ENCODE measurements at places on chromosomes 11 and 22.

DNA sequence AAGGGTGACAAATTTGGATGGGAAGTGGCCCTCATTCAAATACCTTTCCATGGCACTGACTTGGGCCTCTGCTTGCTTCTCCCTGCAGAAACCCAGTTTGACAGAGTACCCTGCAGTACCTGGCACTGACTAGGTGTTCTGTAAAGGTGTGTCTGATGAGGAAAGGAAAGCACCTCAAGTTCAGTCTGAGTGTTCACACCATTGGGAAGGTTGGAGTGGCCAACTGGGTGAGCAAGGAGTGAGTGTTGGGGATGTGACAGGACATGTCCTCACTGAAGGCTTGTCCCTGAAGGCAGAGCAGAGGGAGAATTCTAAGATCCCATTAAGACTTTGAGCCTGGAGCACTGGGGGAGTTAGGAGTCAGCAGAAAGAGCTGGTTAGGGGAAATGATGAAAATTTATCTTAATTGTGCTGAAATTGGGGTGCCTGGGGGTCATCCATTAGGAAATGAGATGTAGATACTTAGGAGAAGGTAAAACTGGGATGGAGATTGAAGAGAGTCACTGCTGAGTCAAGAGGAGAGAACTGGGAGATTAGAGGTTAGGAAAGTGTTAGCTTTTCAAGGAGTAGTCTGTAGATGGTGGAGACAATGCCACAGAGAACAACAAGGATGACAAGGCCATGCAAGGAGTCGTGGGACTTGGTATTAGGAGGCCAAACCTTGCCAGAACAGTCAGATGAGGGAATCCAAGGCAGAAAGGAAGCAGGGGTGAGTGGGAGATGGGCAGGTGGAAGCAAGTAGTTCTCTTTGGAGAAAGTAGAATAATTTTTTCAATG, 6.1 kb downstream of the SREBF2 start:
- DNase-seq, result no peak

GRCh38 chr11:129864811-129865210, 30.6 kb downstream of the NFRKB start:
- DNase-seq, result no peak

DNA sequence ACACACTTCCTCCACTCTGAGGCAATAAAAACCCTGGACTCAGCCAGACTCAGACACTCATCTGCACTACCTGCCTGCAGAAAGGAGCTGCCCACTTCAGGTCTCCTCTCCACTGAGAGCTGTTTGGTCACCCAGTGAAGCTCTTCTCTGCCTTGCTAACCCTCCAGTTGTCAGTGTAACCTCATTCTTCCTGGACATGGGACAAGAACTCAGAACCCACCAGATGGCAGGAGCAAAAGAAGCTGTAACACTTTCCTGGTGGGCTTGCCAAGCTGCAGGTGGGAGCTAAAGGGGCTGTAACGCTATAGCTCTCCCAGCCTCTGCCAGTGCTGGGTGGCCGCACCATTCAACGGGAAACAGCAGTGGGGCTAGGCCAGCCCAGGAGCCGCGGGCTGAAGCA, 89.7 kb downstream of the CCDC73 start:
- DNase-seq, result no peak

GRCh38 chr11:46560300-46560991, 33.4 kb downstream of the AMBRA1 start:
- DNase-seq, result no peak

DNA sequence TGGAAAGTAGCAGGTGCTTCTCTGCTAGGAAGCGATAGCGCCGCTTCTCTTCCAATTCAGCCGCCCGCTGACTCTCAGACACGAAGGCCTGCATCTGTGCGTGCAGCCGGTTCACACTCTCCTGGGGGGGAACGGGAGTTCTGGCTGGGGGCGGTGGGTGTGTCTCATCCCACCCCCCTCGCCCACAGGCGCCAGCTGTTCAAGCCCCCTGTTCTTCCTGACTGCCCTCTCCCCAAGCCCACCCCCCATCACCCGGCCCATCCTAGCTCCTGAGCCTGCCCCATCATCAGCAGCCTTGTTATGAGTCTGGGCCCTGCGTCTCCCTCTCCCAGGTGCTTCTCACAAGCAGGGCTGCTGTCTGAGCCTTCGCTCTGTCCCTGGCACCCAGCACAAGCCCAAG, 13.1 kb upstream of the SLC16A8 start:
- no peak for DNase-seq

- DNase-seq, result no peak
Observed at GRCh38 chr11:9091044-9091922, at the start of gene SCUBE2. Gene SCUBE2 (minus strand): TSS chr11:9091599. CDS start chr11:9091528, 71 bp downstream.

DNA sequence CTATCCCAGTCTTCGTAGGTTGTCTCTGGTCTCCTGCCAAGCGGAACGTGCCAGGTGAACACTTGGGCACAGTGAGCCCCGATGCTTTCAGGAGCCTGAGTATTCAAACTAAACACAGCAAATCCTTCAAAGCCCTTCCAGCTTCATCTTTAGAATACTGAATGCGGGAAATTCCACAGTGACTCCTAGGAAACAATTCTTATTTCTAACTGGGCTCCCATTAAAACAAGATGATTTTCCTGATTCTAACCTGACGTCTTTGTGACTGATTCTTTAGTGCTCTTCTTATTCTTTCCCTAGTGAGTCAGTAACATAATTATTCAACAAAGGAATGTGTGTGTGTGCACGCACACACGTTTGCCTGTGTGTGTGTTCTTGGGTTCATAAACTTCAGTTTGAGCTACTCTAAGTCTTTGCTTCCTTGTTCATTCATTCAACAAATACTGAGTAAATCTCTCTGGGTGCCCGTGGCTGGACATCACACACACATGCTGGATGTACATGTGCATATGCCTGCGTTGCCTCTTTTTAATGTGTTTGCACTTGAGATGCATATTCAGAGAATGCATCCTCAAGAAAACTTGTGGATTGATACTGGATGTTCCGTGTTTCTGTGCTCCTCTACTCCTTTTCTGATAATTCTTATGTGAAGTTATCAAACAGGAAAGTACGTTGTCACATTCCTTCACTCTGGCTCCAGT, 134.5 kb downstream of the WNT7B start:
- DNase-seq, result no peak

GRCh38 chr22:20968281-20968977, 1.4 kb downstream of the AIFM3 start:
- DNase-seq, result no peak

- DNase-seq, result no peak
Observed at GRCh38 chr22:44578110-44578457, 80.1 kb upstream of the RTL6 start.

- DNase-seq, result no peak
Observed at GRCh38 chr11:134038897-134039470, 29.9 kb upstream of the JAM3 start.

GRCh38 chr22:32618441-32619140, 144.0 kb downstream of the FBXO7 start:
- no peak for DNase-seq

DNA sequence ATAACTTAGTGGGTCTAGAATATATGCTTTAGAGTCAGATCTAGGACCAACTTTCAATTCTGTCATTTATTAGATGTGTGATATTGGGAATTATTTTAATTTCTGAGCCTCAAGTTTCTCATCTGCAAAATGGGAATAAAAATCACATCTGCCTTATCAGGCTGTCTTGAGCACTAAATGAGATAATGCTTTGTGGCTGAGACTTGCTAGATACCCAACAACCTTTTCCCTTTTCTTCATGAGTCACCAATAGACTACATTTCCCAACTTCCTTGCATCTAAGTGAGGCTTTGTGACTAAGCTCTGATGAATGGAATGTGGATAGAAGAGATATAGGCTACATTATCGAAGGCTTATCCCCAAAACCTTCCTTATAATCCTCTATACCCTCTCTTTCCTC, 220.7 kb upstream of the SESN3 start:
- no peak for DNase-seq

DNA sequence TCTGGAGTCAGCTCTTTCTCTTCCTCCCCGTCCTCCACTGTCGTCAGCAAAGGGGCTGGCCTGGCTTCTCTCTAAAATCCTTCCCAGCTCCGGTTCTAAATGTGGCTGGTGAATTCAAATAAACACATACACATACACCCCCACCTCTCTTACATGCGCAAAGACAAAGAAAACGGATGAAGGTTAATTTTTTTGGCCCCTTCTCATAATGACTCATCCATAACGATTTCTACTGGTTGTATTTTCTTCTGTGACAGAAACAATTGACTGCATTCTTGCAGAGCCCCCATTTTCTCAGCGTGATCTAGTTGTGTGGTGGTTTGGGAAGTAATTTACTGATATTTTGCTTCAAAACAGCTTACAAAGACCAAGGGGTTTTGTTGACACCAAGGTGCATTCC, 130.0 kb upstream of the NTM start:
- DNase-seq, result no peak

DNA sequence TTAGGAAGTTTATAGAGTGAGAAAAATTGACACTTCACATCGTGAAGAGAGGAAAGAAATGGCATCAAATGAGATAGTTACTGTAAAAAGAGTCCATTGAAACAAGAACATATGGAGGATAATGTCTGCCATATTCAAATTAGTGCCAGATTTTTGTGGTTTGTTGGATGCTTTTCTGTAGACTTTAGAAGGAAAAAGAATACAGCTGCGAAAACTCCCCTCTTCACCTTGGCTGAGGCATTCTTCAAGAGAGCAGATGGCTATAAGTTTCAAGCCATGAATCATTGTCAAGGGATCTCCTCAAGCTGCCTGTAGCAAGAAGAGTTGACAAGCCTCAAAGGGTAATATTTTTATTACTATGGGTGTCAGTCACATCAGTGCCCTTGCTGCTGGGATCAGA, 507.4 kb upstream of the RAG2 start:
- no peak for DNase-seq

DNA sequence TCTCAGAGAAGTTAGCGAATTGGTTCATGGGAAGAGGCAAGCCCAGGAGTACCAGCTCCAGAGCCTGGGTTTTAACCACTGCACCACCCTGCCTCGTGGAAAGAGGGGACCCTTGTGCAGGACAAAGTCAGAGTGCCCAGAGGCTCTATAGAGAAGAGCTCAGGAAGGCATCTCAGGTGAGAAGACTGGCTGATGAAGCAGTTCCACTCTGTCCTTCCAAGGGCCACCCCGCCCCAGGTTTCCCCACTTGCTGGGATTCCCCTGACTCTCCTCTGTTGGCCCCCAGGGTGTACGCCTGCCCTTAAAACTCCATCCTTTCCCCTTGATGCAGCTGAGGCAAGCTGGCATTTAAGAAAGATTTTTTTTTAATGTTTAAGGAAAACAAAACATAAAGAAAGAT, 265.8 kb downstream of the BUD13 start:
- no peak for DNase-seq

DNA sequence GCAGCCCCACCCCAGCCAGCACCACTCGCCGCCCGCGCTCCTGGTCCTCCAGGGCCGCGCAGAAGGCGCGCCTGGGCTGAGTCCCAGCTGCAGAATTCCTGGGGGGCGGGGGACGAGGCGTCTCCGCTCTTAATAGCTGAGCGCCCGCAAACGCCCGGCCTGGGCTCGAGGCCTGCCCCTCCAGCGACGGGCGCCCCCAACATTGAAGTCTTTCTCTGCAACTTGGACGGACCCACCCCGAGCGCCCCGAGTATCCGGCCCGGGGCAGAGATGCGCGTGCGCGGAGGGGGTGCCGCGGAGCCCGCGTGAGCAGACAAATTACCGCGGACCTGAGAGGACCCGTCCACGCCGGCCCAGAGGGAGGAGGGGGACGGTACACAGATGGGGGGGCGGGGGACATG, 6.7 kb upstream of the SYT7 start:
- DNase-seq, result no peak

GRCh38 chr11:16763746-16764145, 25.3 kb downstream of the C11orf58 start:
- DNase-seq, result no peak

- no peak for DNase-seq
Observed at GRCh38 chr11:14106303-14107049, 144.0 kb downstream of the SPON1 start.

- DNase-seq, result no peak
Observed at GRCh38 chr11:120899720-120900119, 124.2 kb upstream of the TBCEL start.

- no peak for DNase-seq
Observed at GRCh38 chr11:42170601-42171000, 711.1 kb upstream of the LRRC4C start.

GRCh38 chr11:57155400-57155799, 26.4 kb upstream of the LRRC55 start:
- DNase-seq, result no peak

- no peak for DNase-seq
Observed at GRCh38 chr11:2248242-2248641, 22.1 kb downstream of the ASCL2 start.

DNA sequence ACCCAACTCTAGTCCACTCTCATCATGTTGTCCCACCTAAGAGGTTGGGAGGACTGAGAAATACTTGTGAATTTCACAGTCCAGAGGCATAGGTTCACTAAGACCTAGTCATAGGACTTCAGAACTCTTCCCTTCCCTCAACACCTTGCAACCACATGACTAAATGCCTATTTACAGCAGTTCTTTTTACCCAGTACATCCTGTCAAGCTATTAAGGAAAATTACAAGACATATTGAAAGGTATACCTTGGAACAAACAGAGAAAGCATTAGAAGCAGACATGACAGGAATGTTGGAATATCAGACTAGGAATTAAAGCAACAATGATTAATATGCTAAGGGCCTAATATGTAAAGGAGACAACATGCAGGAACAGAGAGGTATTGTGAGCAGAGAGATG, 563.8 kb upstream of the LRRC4C start:
- no peak for DNase-seq

Measured in activated CD8-positive, alpha-beta memory T cell treated with anti-CD3 and anti-CD28 coated beads for 48 hours (primary cell).